ENCODE measurements at places on chromosomes 12 and 14. TPM values are rescaled to one million over a fixed set of nuclear protein-coding genes. Genes with fewer than 3 reads are reported as not detected.

The GARIN6 gene
- total RNA-seq: not detected

The DCN gene
- total RNA-seq: not detected

The ZNF891 gene
- 0.98 TPM for total RNA-seq

DNA sequence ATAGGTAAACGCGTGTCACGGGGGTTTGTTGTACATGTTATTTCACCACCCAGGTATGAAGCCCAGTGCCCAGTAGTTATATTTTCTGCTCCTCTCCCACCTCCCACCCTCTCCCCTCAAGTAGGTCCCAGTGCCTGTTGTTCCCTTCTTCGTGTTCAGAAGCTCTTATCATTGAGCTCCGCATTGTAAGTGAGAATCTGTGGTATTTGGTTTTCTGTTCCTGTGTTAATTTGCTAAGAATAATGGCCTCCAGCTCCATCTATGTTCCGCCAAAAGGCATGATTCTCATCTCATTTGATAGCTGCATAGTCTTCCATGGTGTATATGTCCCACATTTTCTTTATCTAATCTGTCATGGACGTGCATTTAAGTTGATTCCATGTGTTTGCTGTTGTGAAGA, 6.9 kb upstream of the GPRC5D start:
- DNase-seq: no peak
- no peaks in the 10 kb centered on the region for H3K36me3 ChIP-seq
- H3K4me1 ChIP-seq: no peaks in the 10 kb centered on the region
- H3K4me3 ChIP-seq: no peak overlapping the region

DNA sequence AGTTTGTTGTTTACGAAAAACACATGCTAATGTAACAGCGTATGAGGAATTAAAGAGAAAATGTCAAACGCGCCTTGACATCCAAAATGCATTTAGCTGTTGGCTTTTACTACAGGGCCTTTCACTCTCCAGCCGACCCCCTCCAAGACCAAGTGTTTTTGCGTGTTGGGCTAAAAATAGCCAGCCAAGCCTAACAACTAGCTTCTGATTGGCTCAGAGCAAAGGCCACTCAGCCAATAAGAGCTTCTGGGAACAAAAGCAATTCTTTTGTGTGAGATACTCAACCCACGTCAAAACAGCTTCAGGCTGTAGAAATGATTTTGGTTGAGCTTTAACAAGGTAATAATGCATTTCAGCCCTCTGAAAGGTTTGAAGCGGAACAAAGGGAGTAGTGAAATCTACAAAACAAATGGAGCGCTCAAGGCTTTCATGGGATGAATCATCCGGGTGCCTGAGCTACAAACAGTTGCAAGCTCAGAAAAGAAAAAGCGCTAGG, 198.7 kb upstream of the DCN start:
- H3K27ac ChIP-seq: peak overlapping the region; percentile 6
- H3K4me3 ChIP-seq: peak overlapping the region; percentile 49
- no peaks in the 10 kb centered on the region for H3K36me3 ChIP-seq
- H3K4me1 ChIP-seq: peaks cover 6% of the 10 kb centered on the region
- DNase-seq: peak; percentile 40
- no peaks in the 10 kb centered on the region for H3K27me3 ChIP-seq

DNA sequence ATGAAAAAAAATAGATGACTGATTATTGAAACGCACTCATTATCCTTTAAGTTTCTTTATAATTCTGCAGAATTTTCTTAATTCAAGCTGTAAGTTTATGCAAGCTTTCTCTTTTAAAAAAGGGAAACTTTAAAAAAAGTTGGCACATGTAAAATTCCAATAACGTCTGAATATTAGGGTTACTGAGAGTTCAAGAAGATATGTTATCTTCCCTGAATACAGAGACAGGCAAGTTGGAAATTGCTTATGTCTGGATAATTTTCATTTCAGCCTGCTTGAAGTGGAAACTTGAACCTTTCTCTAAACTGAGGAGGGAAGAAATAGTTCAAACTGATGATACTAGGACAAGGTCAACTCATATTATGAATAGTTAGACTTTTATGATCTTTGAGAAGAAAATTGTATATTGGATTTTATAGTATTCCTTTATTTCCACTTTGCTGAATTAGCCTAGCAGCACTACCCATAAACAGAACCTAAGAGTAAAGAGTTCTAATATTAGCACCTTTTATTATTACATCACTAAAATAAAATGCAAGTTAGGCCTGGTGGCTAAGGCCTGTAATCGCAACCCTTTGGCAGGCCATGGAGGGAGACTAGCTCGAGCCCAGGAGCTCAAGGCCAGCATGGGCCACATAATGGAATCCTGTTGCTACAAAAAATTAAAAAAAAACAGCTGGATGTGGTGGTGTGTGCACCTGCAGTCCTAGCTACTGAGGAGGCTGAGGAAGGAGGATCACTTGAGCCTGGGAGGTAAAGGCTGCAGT, 288.0 kb downstream of the TRHDE start:
- DNase-seq: no peak
- H3K36me3 ChIP-seq: no peaks in the 10 kb centered on the region
- H3K27me3 ChIP-seq: no peaks in the 10 kb centered on the region
- H3K4me3 ChIP-seq: no peak overlapping the region
- H3K4me1 ChIP-seq: no peaks in the 10 kb centered on the region

DNA sequence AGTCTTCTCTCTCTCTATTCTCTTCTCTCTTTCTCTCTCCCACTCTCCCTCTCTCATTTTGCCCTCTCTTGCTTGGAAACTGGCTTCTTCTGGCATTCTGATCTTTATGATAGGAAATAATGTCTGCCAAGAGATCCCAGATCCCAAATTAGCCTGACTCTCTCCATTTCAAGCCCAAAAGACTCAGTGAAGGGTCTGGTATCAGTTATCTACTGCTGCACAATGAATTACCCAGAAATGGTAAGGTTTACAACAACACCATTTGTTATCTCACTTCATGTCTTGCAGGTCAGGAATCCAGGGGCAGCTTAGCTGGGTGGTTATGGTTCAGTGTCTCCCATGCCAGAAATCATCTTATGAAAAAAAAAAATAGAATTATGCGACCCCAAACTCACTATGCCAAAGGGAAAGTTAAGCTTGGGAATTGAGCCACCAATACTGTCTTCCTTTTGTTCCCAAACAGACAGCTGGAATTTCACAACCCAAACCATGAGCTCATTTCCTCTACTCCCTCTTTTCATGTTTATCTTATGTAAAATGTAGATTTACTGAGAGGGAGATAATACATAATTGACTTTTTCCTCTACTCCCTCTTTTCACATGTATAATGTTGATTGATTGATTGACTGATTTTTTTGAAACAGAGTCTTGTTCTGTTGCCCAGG, 67.8 kb upstream of the FICD start:
- H3K4me3 ChIP-seq: no peak overlapping the region
- no peak for DNase-seq
- H3K27me3 ChIP-seq: peaks cover 73% of the 10 kb centered on the region
- no peaks in the 10 kb centered on the region for H3K36me3 ChIP-seq
- H3K4me1 ChIP-seq: no peaks in the 10 kb centered on the region

GRCh38 chr12:113174461-113175384, 10.6 kb downstream of the DDX54 start:
- H3K4me1 ChIP-seq: no peaks in the 10 kb centered on the region
- peak; percentile 89 for DNase-seq
- H3K27ac ChIP-seq: no peak overlapping the region
- peaks cover 82% of the 10 kb centered on the region for H3K36me3 ChIP-seq
- H3K27me3 ChIP-seq: no peaks in the 10 kb centered on the region
- H3K4me3 ChIP-seq: no peak overlapping the region

DNA sequence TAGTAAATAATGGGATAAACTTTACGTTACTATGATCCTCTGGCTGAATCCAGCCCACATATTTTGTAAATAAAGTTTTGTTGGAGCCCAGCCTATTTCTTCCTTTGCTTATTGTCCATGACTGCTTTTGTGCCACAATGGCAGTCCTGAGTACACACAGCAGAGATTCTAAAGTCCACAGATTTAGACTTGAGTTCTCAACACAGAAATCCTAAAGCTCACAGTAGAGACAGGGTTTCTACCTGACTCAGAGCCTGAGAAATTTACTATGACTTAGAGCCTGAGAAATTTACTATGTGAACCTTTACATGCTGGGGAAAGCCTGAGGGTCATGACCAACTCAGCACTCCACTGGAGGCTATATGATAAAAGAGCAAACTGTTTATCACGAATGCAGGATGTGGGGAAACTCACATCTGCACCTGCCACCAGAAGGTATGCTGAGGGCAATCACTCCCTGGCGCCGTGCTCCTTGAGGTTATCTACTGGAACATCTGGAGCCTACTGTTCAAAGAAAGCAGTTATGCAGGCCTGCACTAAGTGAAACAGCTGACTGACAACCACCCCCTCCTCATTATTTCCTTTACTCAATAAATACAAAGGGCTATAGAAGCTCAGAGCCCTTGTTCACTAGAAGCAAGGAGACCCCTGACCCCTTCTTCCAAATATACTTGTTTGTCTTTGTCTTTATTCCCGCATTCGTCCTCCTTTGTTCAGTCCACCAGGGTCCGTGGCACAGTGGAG, 52.6 kb upstream of the BICD1 start:
- no peak overlapping the region for H3K27ac ChIP-seq
- DNase-seq: no peak
- H3K4me3 ChIP-seq: no peak overlapping the region
- no peaks in the 10 kb centered on the region for H3K36me3 ChIP-seq
- H3K27me3 ChIP-seq: no peaks in the 10 kb centered on the region

GRCh38 chr14:69968132-69968531, 88.9 kb downstream of the SMOC1 start:
- no peak overlapping the region for H3K27ac ChIP-seq
- H3K4me1 ChIP-seq: no peaks in the 10 kb centered on the region

DNA sequence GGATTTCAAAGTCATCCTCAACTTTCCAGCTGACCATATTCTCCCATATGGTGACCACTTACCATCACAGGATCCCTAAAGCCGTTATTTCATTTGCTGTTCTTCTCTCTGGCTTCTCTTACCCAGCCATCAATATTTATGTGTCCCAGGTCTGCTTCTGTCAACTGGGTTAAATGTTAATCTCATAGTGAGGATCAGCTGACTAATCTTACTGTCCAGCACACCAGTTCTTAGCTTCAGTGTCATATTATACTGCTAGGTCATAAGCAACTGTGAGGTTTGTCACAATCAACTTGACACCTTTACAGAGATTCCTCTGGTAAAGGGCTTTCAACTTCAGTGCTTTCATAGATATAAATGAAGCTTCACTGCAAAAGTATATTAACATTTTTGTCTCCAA, 294.4 kb downstream of the DIO2 start:
- no peak overlapping the region for H3K4me3 ChIP-seq
- no peak overlapping the region for H3K27ac ChIP-seq
- DNase-seq: no peak
- H3K4me1 ChIP-seq: no peaks in the 10 kb centered on the region
- H3K27me3 ChIP-seq: peaks cover 12% of the 10 kb centered on the region

- H3K36me3 ChIP-seq: peaks cover 33% of the 10 kb centered on the region
- H3K4me1 ChIP-seq: peaks cover 20% of the 10 kb centered on the region
- H3K27ac ChIP-seq: peak overlapping the region; percentile 61
- no peaks in the 10 kb centered on the region for H3K27me3 ChIP-seq
- DNase-seq: peak; percentile 95
- peak overlapping the region; percentile 96 for H3K4me3 ChIP-seq
These were observed 777 bp downstream of the ARF3 start for GRCh38 chr12:48956279-48957140.

DNA sequence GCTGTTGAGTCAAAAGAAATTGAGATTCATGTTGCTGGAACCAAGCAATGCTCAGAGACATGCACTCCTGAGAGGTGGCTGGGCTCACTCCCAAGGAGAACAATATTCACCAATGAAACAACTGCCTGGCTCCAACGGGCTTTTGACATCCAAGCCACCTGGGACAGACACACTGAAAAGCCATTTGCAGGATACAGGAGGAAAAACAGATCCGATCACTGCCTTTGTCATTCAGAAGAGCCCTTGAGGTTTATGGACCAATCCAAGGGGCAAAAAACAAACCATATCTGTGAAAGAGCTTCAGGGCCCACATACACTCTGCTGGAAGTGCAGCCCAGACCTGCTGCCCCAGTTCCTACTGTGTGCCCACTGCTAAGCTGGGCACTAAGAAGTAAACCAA, 277.5 kb downstream of the NUAK1 start:
- DNase-seq: no peak
- H3K27me3 ChIP-seq: no peaks in the 10 kb centered on the region
- no peaks in the 10 kb centered on the region for H3K36me3 ChIP-seq
- H3K4me3 ChIP-seq: no peak overlapping the region
